ENCODE measurements at places on chromosomes 16 and 17.

- peak; percentile 99 for DNase-seq
These were observed 123.4 kb downstream of the ASIC2 start for GRCh38 chr17:33169580-33170285.

GRCh38 chr17:16328997-16329396, 24.3 kb downstream of the CENPV start:
- no peak for DNase-seq

GRCh38 chr16:19698480-19699465, 19.3 kb downstream of the KNOP1 start:
- peak; percentile 66 for DNase-seq

DNA sequence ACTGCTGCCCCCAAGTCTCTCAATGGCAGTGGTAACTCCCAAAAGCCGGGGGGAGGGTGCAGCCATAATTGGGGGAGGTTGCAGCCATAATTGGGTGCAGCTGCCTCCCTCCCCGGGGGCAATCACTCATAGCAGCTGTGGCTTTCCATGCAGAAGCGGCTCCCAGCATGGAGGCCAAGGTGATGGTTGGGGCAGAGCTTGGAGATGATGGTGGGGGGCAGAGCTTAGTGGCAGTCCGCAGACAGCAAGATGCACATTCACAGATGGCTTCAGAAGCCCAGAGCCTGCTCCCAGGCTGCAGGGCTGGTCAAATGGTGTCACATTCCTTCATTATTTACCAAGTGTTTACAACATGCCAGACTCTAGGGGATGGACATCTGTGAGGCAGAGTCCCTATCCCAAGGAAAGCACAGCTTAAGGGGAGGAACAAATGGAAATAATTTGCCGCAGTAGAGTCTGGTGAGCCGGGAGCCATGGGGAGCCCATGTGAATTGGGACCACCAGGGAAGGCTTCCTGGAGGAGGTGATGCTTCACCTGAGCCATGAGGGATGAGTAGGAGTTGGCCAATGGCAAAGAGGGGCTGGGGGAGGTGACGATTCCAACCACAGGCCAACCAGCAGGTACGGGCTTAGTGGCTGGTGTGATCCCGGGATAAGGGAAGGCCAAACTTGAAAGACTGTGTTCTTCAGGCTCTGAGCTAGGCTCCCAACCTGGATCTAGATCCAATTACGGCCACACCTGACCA, 8.1 kb downstream of the DOC2B start:
- DNase-seq = no peak

DNA sequence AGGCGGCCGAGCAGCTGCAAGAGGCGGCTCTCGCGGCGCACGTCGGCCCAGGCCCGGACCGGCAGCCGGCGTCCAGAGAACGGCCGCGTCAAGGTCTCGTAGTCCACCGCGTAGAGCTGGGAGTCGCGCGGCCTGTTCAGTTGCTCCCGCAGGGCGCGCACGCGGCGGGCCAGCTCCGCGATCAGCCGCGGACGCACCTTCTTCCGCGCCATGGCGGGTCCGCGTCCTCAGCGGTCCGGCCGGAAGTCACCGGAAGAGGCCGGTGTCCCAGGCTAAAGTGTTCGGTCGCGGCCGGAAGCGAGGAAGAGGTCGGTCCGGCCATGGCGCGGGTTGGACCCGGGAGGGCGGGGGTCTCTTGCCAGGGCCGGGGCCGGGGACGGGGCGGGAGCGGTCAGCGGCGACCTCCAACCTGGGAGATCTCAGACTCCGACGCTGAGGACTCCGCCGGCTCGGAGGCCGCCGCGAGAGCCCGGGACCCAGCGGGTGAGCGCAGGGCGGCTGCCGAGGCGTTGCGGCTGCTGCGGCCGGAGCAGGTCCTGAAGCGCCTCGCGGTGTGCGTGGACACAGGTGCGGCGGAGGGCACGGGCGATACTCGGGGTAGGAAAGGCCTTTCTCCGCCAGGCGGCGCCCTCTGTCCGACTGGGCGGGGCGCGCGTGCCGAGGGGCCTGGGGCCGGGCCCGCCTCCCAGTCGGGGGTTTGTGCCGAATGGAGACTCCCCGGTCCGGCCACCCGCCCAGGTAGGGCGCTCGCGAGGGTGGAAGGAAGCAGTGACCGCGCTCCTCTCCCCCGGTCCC, at the start of gene MRPS34:
Gene MRPS34, minus strand, starts transcription at position 227 of the 795 bp plus-strand sequence. Its CDS starts 15 bp downstream, at position 212.
- peak; percentile 93 for DNase-seq

DNA sequence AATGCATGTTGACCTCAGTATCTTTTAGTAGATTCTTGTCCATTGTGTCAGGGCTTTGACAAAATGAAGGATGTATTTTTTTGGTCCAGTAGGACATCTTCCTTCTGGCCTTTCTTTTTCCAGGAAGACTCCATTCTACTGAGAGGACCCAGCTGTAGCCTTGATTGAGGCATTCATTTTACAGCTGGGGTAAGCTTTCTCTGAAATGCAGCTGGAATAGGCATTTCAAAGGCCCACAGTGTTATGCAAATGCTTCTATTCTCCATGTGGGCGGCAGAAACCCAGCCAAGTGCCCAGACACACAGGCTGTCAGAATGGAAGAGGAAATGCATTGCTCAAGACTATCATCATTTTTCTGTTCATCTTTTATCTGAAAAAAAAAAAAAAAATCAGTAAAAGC, 629.0 kb upstream of the CDH8 start:
- no peak for DNase-seq

DNA sequence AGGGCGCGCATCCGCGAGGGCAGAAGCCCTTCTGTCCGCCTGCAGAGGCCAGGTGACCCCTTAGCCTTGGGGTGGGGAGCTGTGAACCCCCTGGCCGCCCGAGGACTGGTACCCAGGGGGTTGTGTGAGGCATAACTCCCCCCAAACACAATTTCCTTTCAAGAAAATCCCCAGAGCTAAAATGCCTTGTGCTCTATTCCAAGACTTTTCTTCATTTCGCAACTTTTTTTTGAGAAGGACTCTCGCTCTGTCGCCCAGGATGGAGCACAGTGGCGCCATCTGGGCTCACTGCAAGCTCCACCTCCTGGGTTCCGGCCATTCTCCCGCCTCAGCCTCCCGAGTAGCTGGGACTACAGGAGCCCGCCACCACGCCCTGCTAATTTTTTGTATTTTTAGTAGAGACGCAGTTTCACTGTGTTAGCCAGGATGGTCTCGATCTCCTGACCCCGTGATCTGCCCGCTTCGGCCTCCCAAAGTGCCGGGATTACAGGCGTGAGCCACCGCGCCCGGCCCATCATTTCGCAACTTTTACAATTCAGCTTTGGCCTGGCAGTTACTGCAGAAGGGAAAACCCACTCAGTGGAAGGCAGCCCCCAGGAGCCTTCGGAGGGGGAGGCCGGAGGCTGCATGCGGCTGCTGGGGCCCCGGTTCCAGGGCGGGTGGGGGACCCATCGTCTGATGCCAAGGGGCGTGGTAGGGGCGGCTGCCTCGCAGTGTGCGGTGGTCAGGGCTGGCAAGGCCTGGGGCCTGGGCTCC, 963 bp upstream of the APRT start:
- peak; percentile 38 for DNase-seq

DNA sequence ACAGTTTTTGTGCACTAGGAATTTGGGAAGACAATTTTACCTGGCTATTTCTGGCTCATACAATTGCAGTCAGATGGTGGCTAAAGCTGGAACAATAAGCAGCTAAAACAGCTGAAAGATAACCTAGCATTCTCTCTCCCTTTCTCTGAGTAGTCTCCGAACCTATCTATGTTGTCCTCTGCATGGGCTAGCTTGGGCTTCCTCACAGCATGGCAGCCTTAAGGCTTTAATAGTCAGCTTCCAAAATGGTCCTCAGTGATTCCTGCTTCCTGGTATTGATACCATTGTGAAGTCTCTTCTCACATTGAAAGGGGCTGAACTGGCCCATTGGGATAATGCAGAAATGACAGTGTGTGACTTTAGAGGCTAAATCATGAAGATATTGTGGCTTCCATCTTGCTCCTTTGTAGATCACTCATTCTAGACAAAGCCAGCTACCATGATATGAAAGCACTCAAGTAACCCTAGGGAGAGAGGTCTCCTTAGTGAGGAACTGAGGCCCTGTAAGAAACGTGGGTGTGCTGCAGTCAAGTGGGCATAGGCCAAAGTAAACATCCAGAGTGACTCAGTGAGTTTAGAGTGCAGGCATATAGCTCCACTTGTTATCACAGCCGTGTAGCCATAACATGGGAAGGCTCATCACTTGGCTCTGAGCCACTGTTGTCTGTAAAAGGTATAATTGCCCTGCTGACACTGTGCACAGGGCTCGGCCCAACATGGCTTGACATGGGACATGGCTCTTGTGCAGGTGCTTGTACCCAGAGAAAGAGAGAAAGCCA, 5.5 kb upstream of the VKORC1 start:
- no peak for DNase-seq

DNA sequence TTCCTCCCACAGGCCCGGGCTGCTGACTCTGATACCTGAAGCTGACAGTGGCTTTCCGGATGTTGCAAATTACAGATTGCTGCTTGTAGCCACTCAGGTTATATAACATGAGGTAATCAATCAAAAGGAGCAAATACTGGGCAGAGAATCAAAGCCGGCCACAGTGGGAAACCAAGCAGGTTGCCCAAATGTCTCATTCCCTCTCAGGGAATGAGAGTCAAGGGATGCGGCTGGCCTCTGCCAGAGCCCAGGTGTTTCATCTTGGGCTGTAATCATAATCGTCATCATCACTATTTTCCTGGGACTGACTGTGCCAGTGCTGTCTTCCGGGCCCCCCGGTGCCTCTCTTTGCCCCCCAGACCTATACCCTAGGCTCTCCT, 292.4 kb upstream of the FOXF1 start:
- no peak for DNase-seq

DNA sequence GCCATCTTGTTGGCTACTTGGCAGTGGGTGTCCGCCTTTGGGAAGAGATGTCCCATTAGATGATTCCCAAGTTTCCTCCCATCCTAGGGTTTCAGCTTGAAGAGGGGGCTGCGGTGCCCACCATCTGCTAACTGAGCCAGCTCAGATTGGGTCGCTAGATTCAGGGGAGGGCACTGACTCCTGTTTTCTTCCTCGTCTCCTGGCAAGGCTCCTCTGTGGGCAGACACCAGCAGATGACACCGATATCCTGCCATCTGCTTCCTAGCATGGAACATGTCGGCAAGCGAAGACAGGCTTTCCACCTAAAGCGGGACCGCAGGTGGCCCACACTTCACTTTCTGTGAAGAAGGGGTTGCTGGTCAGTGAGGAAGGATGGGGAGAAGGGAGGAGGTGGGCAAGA, 27.3 kb downstream of the C17orf75 start:
- DNase-seq = no peak

DNA sequence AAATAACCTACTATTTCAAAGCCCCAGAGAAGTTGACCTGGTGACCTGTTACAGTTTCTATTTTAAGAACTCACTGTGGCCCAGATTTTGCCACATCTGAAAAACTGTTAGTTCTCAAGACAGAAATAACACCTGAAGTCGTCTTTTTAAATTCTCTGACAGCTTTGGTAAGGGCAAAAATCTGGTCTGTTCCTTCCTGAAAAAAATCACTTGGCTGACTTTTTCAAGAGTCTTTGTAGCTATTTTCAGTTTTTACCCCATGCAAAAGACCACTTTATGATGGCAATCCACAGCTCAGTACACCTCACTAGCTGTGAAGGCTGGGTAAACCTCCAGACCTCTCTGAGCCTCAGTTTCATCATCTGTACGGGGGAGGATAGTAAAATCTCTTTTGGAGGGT, 60.7 kb upstream of the SREBF1 start:
- DNase-seq = no peak

- DNase-seq = no peak
These were observed 47.1 kb downstream of the COX10 start for GRCh38 chr17:14116263-14117024.

GRCh38 chr16:2163211-2163881, 7.8 kb downstream of the TRAF7 start:
- DNase-seq = no peak

DNA sequence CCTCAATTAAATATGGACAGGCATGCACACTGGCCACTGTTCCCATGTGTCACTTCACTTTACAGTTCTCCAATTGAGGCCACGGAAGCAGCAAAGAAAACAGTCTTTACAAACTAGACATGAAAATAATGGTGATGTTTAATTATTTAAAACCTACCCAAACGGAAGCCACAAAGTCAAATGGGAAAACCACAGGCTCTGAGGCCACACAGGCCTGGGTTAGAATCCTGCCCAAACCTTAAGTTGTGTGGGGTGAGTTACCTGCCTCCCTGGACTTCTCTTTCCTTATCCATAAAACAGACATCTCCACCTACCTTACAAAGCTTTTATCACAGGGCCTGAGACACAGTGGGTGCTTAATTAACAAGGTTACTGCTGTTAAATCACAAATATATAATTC, 137.4 kb downstream of the PARN start:
- DNase-seq = no peak

DNA sequence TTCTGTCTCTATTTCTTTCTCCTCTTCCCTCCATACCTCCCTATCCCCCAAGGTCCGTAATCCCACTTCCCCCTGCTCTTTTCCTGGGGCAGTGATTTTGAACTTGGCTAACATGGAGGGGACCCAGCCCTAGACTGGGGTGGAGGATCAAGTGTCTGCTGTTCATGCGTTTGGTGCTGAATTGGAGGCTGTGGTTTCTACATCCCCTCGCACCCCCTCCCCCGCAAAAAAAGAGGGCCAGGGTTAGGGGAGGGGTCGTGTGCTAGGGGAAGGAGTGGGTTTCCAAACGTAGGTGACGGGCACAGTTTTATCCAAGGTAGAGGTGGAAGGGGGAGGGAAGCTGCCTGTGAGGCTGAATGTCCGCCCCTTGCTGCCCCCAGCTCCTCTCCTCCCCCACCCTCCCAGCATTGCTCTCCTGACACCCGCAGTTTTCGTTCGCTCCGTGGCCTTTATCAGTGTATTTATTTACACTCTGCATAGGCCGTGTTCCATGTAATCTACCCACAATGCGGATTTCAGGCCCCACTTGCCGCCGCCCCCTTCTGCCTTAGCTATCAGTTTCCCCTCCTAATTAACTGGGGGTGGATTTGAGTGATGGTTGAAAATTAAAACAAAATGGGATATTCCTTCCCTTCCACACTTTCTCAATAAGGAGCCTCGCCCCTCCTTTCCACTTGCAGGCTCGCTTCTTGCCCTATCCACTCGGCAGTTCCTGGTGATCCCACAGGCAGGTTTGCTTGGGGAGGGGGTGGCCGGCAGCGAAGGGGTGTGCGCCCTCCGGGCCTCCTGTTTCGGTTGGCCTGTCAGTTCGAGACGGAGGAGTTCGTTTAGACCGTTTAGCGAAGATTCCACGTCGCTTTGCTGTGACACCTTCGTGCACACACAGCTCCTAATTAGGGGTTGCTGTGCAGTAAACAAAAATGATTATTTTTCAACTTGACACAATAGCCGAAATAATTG, 2.0 kb downstream of the GNAO1 start:
- DNase-seq = no peak

DNA sequence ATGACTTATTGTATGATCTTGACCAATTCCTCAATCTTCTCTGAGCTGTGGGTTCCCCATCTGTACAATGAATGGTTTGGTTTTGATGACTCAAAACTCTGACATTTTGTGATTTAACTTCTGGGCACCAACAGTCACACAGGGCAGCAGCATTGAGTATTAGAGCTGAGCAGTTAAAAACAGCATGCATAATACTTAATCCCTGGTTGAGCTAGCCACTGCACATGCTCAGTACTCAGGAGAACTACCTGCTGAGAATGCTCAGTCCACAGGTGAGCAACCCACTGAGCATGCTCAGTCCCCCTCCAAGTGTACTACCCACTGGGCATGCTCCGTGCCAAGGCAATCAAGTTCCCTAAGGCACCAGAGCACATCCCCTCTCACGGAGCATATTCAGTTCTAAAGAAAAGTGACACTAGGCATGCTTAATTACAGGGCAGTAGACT, 68.7 kb downstream of the AIPL1 start:
- peak; percentile 60 for DNase-seq

GRCh38 chr16:50311891-50312501, 45.6 kb downstream of the ADCY7 start:
- no peak for DNase-seq

All from ACHN (cell line).